ENCODE measurements at places on chromosomes 2 and 18.
A peak's percentile ranks its signal among the peaks of the same experiment; 100 is the strongest.

DNA sequence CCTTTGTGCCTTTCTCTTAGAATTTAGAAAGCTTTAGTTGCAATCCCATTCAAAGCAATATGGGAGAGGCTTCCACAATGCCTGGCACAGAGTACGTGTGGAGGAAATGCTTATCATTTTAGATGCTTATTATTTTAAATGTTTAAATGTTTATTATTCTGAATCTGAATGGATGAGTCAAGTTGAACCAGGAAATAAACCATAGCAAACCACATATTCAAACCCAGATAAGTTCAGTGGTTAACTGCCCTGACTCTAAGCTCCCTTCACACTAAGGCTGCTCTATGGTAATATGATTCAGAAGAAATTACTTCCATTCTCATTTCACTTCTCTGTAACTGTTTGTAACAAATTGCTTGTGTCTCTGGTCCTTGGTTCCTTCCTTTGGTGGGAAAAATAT, 5.2 kb upstream of the PPP4R1 start:
- no peak for DNase-seq

DNA sequence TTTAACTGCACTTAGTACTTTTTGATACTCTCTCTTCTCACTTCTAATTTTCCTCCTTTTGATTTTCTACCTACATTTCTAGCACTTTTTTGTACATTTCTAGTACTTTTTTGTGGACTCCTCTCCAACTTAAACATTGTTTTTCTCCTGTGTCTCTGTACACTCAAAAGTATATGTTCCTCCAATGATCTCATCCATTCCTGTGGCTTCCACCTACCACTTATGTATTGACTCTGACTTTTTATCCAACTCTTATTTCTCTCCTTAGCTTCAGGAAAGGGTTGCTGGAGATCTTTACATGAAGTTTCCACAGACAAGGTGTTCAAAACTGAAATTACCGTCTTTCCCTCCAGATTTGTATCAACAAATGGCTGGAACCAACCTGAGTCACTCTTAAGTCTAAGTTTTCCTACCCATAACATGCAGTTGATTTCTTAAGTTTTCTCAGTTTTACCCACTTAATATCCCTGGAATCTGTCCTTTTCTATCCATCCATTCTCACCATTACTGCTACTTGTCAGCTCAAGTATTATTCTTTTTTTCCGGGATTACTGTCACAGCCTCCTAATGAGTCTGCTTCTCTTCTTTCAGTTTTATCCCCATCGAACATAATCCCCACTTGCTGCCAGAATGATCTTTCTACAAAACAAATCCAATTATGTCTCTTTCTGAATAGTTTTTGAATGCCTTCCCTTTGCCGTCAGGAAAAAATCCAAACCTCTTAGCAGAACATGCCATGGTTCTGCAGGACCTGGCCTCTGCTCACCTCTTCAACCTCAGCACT, 22.6 kb upstream of the PELI1 start:
- no peak for DNase-seq

- peak; percentile 2 for DNase-seq
Observed at GRCh38 chr2:68282811-68283418, 30.6 kb upstream of the PPP3R1 start.

- no peak for DNase-seq
Observed at GRCh38 chr18:13258921-13259320, 40.4 kb downstream of the LDLRAD4 start.

DNA sequence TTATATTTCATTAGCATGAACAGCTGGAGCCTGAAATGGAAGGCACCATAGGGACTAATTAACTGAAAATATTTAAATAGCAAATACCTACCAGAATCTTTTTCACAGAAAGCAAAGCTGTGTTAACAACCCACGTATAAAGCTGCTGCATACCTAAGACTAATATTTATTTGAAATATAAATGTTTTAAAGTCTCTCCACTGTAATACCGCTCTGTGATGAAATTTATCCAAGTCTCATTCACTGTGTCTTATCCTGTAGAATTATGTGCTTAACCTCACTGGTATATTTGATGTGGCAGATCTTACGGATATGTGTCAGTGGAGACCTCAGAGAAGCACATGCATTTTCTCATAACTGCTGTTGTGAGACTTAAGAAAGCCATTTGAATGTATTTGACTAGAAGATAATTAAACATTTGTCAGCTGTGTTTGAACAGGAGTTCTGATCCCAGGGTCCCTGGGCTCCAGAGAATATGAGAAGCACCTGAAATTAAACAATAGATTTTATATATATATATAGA, 373.3 kb downstream of the ZNF804A start:
- no peak for DNase-seq

DNA sequence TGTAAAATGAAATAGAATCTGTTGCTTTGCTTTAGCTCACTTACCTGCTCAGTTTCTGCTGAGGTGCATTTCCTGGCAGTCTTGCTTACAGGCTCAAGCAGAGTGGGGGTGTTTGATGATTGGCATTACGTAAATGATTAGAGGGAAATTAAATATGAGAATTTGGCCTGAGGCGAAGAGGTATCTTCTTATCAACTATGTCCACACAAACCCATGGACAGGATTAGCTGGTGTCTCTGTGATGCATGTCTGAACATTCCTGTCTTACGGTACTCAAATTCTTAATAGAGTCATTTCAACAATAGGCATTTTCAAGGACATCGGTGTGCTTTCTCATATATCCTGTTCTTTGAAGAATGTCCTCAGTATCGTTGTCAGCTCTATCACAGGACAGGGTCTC, 102.1 kb downstream of the PRPF40A start:
- DNase-seq: no peak

DNA sequence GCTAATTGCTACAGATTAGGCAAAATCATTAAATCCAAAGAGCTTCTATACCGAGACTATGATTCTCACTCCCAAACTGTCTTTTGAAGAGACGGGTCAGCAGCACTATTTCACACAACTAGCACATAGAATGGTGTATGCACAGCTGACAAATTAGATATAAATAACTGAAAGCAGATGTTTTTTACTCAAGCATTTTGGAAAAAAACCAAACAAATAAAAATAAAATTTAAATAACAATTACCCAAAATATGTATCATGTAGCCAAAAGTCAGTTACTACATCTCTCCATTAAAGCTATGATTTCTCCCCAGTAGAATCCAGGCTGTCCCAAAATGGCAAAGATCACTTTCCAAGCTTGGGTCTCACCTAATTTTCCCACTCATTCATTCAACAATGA, 107.9 kb downstream of the TMEM163 start:
- DNase-seq: no peak

GRCh38 chr2:88865801-88866371, 174.4 kb downstream of the RPIA start:
- DNase-seq: no peak
